GM23248 (cell line): ENCODE measurements at places on chromosomes 11 and 22. TPM values are rescaled to one million over a fixed set of nuclear protein-coding genes. Genes with fewer than 3 reads are reported as not detected.
A peak's percentile ranks its signal among the peaks of the same experiment; 100 is the strongest.

Gene NXPE1
- not detected in 2 replicates for total RNA-seq

Gene B3GAT1
- not detected in 2 replicates for total RNA-seq

Gene SLC15A3
- 0.51 and 2.2 TPM in 2 replicates for total RNA-seq

Gene GLYAT
- not detected in 2 replicates for total RNA-seq

Gene CAVIN3
- 392 and 456 TPM in 2 replicates for total RNA-seq

Gene OR4D5
- not detected in 2 replicates for total RNA-seq

Gene SNX19
- 81.9 and 96.4 TPM in 2 replicates for total RNA-seq

Gene NECTIN1
- 0.76 and 5.2 TPM in 2 replicates for total RNA-seq

Gene OR8D1
- total RNA-seq = not detected in 2 replicates

Gene TSPAN32
- total RNA-seq = not detected in 2 replicates

Gene LPXN
- 164 and 169 TPM in 2 replicates for total RNA-seq

Gene GLYATL2
- total RNA-seq = 0.65 TPM in 1 of 2 replicates, not detected in the other

Gene KCNA4
- 0.43 TPM in 1 of 2 replicates, not detected in the other for total RNA-seq

DNA sequence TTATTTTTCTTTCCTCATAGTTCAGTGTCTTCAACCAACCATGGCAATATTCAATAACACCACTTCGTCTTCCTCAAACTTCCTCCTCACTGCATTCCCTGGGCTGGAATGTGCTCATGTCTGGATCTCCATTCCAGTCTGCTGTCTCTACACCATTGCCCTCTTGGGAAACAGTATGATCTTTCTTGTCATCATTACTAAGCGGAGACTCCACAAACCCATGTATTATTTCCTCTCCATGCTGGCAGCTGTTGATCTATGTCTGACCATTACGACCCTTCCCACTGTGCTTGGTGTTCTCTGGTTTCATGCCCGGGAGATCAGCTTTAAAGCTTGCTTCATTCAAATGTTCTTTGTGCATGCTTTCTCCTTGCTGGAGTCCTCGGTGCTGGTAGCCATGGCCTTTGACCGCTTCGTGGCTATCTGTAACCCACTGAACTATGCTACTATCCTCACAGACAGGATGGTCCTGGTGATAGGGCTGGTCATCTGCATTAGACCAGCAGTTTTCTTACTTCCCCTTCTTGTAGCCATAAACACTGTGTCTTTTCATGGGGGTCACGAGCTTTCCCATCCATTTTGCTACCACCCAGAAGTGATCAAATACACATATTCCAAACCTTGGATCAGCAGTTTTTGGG is at the start of gene OR51T1:
Gene OR51T1, plus strand, starts transcription at position 41 of the 641 bp plus-strand sequence. Its CDS starts 0 bp downstream, at position 41.
- DNase-seq = no peak

DNA sequence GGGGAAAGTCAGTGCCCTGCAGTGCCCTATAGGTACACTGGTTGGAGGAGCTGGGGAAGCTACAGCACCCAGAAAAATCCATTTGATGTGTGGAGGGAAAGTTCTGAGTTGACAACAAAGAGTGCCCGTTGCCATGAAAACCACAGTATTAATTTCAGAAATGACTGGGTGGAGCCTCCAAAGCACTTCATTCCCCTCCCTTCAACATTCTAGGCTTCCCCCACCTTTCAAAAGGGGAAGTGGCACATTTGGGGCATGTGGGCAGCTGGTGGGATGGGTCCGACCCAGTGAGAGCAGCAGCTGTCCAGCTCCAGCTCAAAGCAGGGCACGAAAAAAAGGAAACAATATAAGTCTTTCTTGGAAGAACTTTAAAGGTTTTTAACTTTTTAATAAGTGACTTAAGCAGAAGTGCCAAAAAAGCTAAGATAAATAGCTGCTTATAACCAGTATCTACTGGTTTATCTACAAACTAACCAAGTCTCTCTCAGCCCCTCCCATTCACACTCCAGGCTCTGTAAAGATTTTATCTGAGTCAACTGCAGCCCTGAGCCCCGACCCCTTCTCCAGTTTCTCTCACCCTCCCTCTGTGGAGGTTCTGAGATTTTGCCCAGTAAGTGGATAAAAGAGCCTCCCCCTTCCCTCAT is 9.0 kb upstream of the AHNAK start:
- DNase-seq = peak; percentile 49

DNA sequence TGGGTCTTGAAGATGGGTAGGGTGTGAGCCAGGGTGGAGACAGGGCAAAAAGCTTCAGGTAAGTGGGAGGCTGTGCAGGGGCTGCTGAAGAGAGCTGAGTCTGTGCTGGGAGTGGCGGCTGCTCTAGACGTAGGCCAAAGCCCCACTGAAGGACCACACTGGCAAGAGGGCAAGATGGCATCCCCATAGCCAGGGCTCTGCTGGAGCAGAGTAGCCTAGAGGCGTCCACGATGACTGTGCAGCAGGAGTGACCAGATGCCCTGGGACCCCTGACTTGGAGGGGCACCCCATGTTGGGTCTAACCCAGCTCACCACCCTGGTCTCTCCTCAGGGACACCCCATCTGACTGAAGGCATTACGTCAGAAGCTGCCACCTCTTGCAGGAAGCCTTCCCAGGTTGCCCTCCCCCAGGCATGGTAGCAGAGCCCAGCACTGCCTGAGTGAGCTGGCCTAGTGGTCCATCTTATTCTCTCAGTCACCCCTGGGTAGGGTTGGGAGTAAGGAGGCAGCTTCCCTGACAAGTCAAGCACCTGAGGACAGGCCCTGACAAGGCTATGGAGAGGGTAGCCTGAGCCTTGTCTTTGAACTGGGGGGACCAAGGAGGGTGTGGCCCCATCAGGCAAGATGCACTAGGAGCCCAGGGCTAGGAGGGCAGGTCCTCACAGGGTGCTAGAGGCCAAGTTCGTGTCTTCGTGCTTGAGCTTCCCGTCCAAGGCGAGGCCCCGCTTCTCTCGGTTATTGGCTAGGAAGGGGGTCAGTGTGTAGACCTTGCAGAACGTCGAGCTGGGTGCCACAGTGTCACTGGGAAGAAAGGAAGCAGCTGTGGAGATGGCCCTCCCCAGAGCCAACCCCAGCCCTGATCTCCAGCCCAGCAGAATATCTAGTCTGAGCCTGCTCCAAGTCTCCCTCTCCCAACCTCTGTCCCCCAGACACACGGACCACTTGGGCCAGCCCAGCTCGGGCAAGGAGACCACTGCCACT is 33.1 kb downstream of the TPBGL start:
- no peak for DNase-seq

- no peak for DNase-seq
Observed at GRCh38 chr22:28995551-28995950, 66.1 kb downstream of the C22orf31 start.

DNA sequence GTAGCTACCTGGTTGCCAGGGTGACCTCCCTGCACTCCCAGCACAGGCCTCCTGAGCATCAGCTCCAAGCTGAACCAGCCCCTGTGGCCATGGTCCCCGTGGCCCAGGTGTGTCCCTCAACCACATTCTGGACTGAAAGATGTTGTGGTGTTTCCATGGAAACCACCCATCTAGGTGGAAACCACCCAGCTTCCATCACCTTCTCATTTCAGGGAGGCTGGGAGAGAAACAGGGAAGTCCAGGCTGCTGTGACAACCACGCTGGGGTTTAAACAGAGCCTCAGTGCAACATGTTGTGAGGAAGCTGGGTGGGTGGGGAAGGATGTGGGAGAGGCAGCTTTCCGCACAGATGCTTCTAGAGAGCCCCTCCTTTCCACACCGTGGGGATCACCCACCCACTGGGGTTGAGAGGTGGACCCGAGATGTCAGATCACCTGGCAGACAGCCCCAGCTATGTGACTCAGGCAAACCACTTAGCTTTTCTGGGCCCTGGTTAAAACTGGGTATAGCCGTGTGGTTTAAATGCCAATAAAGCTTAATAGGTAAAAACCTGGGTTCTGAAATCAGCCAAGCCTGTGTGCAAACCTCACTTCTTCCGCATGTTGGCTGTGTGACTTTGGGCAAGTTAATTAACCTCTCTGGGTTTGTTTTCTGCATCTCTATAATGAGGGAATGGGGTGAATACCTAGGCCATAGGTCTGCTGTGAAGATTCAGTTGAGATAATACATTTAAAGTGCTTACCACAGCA is 46.4 kb downstream of the CD82 start:
- no peak for DNase-seq

DNA sequence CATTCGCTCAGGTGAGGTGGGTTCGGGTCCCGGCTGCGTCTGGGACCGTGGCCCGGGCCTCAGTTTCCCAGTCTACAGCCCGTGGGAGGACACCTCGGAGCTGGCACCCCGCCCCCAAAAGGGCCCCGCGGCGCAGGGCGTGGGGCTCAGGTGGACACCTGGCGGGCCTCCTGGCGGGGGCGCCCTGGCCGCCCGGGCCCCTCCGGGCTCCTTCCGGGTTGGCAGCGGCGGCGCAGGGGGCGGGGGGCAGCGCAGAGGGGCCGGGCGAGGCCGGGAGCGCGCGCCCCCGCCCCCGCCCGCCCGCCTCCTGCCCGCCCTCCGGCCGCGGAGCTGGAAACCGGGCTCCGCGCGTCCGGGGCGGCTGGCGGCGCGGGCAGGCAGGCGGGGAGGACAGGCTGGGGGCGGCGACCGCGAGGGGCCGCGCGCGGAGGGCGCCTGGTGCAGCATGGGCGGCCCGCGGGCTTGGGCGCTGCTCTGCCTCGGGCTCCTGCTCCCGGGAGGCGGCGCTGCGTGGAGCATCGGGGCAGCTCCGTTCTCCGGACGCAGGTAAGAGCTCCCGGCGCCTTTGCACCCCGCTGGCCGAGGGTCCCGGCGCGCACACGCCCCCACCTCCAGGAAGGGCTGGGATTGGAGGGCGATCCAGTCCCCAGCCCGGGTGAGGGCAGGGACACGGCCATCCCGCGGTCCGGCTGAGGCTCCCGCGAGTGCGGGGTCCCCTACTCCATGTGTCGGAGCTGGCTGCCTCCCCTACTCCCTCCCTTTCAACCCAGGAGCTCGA is at the start of gene EMID1:
Gene EMID1, plus strand, starts transcription at position 303 of the 778 bp plus-strand sequence. Its CDS starts 143 bp downstream, at position 446.
- peak; percentile 57 for DNase-seq

- DNase-seq = peak; percentile 5
Observed at GRCh38 chr22:39021552-39022250, 774 bp downstream of the APOBEC3D start.

GRCh38 chr22:17973217-17973616 is 51.1 kb downstream of the MICAL3 start:
- no peak for DNase-seq

DNA sequence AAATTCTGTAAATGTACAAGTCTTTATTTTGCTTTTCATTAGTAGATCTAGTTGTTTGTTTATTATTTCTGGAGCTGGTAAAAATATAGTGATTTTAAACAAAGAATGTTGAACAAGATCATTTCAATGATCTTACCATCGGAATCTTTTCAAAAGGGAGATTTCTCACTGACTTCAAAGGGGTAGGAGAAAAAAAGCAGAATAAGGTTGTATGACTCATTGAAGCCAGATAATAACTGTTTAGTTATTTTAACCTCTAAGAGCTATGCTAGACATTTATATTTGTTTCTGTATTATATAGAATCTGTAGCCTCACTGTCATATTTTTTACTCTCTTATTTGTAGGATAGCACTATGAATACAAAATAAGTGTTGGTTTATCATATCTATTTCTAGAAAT is 8.1 kb upstream of the PDE3B start:
- no peak for DNase-seq

DNA sequence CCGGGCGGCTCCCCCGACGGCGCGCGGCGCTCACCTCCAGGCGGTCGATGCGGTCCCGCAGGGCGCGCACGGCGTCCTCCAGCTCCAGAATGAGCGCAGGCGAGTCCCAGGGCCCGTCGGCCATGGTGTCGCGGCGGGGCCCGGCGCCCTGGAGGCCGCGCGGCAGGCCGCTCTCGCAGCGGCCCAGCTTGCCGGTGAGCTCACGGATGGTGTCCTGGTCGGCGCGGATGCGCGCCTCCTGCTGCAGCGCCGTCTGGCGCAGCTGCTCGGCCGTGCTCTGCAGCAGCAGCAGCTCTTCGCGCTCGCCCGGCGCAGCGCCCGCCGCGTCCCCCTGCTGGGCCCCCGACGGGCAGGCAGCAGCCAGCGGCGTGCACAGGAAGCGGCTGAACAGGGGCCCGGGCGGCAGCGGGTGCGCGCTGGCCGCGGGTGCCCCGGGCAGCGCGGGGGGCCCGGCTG is 599 bp downstream of the NPTXR start:
- peak; percentile 86 for DNase-seq

DNA sequence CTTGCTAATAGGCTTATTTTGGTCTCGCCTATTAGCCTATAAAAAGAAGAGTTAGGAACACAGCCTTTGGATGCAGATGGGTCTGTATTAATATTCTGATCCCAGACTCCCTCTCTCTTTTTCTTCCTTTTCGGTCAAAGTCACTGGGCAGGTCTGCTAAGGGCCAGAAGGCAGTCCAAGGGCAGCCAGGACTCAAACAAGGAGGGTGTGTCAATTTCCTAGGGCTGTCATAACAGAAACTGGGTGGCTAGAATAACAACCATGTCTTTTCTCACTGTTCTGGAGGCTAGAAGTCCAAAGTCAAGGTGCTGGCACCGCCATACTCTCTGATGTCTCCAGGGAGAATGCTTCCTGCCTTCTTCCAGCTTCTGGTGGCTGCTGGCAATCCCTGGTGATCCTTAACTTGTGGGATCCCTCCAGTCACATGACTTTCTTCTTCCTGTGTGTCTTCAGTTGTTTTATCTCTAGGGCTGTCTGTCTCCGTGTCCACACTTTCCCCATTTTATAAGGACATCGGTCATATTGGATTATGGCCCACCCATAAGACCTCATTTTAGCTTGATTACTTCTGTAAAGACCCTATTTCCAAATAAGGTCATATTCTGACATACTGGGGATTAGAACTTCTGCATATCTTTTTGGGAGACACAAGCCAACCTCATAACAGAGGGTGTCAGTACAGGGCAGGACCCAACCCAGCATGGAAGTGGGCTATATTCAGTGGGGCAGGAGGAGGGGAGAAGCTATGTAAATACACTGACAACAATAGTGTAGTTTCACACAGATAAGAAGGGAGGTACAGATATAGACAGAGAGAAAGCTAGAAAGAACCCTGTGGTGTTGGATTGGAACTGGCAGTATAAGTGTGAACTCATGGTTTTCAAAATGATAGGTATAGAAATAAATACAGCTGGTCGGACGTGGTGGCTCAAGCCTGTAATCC is 5.9 kb upstream of the CSF2RB start:
- DNase-seq = no peak

DNA sequence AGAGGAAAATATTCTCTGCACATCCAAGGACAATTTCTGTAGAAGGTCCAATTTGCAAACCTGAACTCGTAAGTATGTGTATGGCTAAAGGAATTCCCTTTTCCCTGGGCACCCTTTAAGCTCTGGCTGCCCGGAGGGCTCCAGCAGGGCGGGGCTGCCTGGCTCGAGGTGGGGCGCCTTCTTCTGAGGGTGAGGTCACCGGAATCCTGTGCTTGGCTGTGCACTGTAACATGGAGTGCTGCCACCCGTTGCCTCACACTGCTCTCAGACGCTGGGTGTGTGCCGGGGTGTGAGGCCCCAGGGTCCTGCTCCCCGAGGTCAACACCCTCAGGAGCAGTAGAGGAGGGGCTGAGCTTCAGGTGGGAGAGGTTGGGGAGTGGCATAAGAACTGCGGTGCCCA is 61.5 kb downstream of the SYN3 start:
- peak; percentile 92 for DNase-seq

GRCh38 chr22:19429950-19430889 is 1.3 kb downstream of the HIRA start:
- DNase-seq = peak; percentile 73

GRCh38 chr22:23458663-23459541 is 121.2 kb downstream of the IGLL1 start:
- no peak for DNase-seq

- no peak for DNase-seq
Observed at GRCh38 chr22:47053013-47053725, 290.7 kb downstream of the TBC1D22A start.

- DNase-seq = no peak
Observed at GRCh38 chr11:102476812-102477211, 24.2 kb upstream of the TMEM123 start.
